Fibroblast of lung (primary cell): ENCODE measurements at places on chromosomes 1 and 21.

DNA sequence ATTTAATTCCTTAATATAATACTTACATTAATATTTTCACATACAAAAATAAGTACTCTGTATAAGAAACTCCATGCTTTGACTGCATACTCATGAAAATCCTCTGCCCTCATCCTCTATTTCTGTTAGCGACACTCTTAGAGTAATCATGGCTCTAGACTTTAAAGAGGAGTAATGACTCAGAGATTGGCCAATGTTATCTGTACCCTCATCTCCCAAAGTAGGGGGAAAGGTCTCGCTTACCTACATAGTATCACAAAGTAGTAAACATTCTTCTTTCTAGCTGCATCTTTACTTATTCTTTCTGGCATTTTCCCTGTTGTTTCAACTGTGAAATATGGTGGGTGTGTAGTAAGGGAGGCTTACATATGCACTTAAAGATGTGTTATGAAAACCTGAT is 29.8 kb upstream of the SPAG17 start:
- no peaks in the 10 kb centered on the region for H3K27me3 ChIP-seq
- H3K4me1 ChIP-seq = no peaks in the 10 kb centered on the region
- H3K27ac ChIP-seq = no peak overlapping the region
- no peak for DNase-seq
- H3K4me3 ChIP-seq = no peak overlapping the region

GRCh38 chr1:244653439-244654107 is 647 bp downstream of the DESI2 start:
- peak overlapping the region; percentile 82 for H3K27ac ChIP-seq
- peak overlapping the region; percentile 70 for H3K4me3 ChIP-seq
- peaks cover 2% of the 10 kb centered on the region for H3K36me3 ChIP-seq
- H3K27me3 ChIP-seq = no peaks in the 10 kb centered on the region

DNA sequence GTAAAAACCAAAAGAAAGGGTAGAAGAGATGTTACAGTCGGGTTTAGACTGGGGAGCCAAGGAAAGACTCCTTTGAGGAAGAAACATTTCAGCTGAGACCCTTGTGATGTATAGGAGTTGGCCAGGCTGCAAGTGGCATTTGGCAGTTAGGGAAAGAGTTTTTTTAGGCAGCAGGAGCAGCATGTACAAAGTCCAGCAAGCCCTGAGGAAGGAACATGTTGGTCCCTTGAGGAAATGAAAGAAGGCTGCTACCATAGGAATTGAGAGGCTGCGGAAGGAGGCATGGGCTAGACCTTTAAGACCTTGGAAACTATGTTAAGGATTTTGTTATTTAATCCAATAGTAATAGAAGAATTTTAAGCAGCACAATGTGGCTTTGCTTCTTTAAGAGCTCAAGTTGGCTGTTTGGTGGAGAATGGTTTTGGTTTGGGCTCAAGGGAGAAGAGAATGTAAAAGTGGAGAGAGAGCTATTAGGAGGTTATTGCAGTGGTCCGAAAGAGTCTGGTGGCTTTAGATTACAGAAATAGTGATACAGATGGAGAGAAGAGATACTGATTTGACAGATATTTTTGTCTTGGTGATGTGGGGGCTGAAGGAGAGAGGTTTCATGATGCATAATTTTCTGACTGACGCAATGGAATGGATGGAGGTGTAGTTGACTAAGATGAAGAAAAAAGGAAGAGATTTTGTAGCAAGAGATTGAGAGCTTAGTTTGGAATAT is 26.6 kb downstream of the SMAP2 start:
- no peak overlapping the region for H3K4me3 ChIP-seq
- H3K27me3 ChIP-seq = no peaks in the 10 kb centered on the region
- DNase-seq = no peak
- no peak overlapping the region for H3K27ac ChIP-seq
- H3K4me1 ChIP-seq = peaks cover 2% of the 10 kb centered on the region
- H3K36me3 ChIP-seq = no peaks in the 10 kb centered on the region

DNA sequence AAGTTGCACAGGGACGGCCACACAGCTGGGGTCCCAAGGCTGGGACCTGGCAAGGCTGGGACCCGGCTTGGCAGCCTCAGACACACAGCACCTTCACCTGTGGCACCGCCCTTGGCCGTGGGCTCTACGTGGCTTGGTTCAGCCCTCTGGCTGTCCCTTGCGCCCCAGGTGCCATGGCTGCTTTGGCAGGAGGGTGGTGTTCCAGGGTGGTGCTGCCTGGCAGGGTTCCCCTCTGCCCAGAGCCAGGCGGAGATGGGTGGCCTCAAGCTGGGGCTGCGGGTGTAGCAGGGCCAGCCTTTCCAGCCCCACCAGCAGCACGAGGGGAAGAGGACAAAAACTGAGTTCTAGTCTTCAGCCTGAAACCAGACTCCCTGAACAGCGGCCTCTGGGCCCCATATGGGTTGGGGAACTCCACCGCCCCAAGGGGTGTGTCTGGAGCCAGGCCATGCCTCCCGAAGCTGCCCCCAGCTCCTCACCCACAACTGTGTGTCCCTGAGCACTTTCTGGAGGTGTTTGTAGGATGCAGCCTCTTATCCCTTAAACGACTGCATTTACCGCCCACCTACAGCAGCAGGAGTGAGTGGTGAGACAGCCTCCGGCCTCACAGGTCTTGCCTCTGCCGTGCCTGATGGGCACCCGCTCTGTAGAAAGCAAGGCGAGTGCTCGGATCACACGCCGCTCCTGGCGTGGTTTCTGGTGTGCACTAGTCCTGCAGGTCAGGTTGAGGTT is 92.3 kb downstream of the PDE9A start:
- DNase-seq = no peak
- no peaks in the 10 kb centered on the region for H3K4me1 ChIP-seq
- H3K27me3 ChIP-seq = peaks cover 2% of the 10 kb centered on the region
- no peak overlapping the region for H3K27ac ChIP-seq
- H3K36me3 ChIP-seq = no peaks in the 10 kb centered on the region

DNA sequence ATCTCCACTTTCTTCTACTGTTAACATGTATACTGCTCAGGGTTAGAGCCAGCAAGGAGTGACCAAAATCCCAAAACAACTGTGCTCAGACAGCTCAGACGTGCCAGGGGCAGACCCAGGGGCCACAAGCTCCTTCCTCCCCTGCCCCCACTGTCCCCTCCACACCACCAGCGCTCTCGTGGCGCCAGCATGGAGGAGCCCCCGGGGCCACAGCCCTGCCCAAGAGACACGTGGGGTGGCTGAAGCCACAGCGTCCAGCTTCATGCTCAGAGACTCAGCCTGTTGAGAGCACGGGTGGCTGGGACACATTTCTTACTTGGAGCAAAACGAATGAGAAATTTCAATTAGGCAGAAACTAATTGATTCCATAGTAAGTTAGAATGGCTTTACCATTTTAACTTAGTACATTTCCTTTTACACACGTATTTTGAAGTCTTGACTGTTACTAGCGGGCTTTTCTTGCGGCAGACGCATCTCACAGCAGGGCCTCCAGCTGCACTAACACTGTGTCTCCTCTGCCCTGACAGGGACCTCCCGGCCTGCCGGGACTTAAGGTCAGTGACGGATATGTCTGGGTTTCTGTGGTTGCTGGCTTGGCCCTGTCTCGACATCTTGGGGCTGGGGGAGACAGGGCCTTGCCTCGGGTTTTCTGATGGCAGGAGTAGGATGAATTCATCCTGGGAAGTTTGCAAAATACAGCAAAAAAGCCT is 54.2 kb downstream of the SLC19A1 start:
- DNase-seq = no peak
- H3K27me3 ChIP-seq = no peaks in the 10 kb centered on the region
- no peak overlapping the region for H3K27ac ChIP-seq

- H3K27me3 ChIP-seq = no peaks in the 10 kb centered on the region
- no peak for DNase-seq
- H3K36me3 ChIP-seq = peaks cover 1% of the 10 kb centered on the region
Measured at GRCh38 chr1:212689196-212689725, 10.4 kb downstream of the BATF3 start.
